ENCODE measurements at places on chromosomes 3 and 15. TPM values are rescaled to one million over a fixed set of nuclear protein-coding genes. Genes with fewer than 3 reads are reported as not detected.

TMEM87A gene
- 43.3 TPM for total RNA-seq

LRRFIP2 gene
- total RNA-seq, result 30.7 TPM

LRRC2 gene
- total RNA-seq, result 2.6 TPM

CDV3 gene
- 167 TPM for total RNA-seq

HHLA2 gene
- not detected for total RNA-seq

MUC13 gene
- not detected for total RNA-seq

ALAS1 gene
- total RNA-seq, result 39.1 TPM

GOLGA8Q gene
- total RNA-seq, result not detected

SUSD5 gene
- 4.5 TPM for total RNA-seq

IQCH gene
- 1.9 TPM for total RNA-seq

DNA sequence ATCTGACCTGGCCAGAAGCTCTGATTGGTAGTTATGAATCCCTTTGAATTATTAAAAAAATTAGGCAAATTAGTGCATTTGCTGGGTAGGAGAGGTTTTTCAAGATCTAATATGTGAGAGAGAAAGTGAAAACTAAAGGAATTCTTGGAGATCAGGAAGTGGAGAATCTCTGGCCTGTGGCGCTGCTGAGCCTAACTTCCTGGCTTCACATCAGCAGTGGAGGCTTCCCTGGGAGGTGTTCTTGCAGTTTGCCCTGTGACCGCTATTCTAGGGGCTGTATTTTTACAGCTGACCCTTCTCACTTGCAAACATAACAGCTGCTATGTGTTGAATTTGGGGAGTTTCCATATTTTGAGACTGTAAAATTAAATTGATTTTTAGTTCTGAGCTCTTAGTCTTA is 166.4 kb downstream of the ATG7 start:
- H3K36me3 ChIP-seq, result no peaks in the 10 kb centered on the region
- no peak for DNase-seq
- no peaks in the 10 kb centered on the region for H3K4me1 ChIP-seq
- H3K4me3 ChIP-seq, result no peak overlapping the region
- H3K27ac ChIP-seq, result no peak overlapping the region
- no peaks in the 10 kb centered on the region for H3K27me3 ChIP-seq

GRCh38 chr3:196684548-196685407 is 27.3 kb downstream of the CEP19 start:
- no peaks in the 10 kb centered on the region for H3K4me1 ChIP-seq
- no peaks in the 10 kb centered on the region for H3K27me3 ChIP-seq
- H3K4me3 ChIP-seq, result no peak overlapping the region
- no peaks in the 10 kb centered on the region for H3K36me3 ChIP-seq
- H3K27ac ChIP-seq, result no peak overlapping the region

GRCh38 chr3:134976948-134977347 is 181.9 kb downstream of the EPHB1 start:
- no peak overlapping the region for H3K4me3 ChIP-seq
- H3K36me3 ChIP-seq, result no peaks in the 10 kb centered on the region
- no peaks in the 10 kb centered on the region for H3K27me3 ChIP-seq
- no peak for DNase-seq

DNA sequence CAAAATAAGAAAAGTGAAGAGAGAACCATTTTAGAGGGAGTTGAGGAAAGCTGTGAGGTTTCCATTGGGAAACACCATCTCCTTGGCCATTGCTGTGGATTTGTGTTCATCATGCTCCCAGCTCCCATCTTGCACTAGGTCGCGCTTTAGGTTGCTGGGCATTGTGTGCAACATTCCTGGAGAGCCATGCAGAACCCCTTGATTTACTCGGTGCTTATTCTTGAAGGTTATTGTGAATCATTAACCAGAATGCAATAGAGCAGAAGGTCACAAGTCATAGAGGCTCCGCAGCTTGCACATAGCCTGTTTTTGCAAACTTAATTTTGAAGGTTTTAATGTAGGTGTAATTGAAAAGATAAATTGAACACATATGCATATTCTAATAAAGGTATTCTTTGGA is 239.2 kb upstream of the IL12A start:
- no peak for DNase-seq
- no peaks in the 10 kb centered on the region for H3K27me3 ChIP-seq
- H3K4me3 ChIP-seq, result no peak overlapping the region
- peaks cover under 1% of the 10 kb centered on the region for H3K36me3 ChIP-seq
- no peaks in the 10 kb centered on the region for H3K4me1 ChIP-seq

DNA sequence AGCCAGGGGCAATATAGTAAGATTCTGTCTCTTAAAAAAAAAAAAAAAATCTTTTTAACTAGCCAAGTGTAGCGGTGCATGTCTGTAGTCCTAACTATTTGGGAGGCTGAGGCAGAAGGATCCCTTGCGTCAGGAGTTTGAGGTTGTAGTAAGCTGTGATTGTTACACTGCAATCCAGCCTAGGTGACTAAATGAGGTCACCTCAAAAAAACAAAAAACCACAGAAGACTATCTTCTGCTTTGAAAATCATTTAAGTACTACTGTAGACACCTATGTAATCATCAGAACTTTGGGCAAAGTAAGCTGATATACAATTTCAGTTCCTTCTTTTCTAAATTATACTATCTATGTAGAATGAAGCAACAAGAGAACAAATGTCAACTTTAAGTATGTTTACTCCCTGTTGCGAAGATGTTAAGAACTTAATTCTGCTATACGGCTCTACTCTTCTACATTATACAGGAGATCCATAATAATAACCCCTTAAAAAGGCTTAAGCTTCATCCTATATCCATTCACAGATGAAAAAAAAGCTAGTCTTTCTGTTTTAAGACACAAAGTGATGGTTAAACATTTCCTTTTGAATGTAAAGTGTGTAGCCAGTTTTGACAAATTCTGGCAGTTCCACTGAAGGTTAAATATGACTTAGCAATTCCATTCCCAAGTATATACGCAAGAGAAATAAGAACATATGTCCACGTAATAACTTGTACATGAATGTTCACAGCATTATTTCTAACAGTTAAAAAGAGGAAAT is 15.2 kb downstream of the DAZL start:
- H3K4me3 ChIP-seq, result no peak overlapping the region
- H3K4me1 ChIP-seq, result no peaks in the 10 kb centered on the region
- H3K27ac ChIP-seq, result no peak overlapping the region
- DNase-seq, result no peak
- peaks cover 24% of the 10 kb centered on the region for H3K36me3 ChIP-seq

GRCh38 chr3:73786321-73786807 is 161.6 kb upstream of the PDZRN3 start:
- H3K4me3 ChIP-seq, result no peak overlapping the region
- H3K27me3 ChIP-seq, result no peaks in the 10 kb centered on the region
- no peaks in the 10 kb centered on the region for H3K4me1 ChIP-seq
- no peak for DNase-seq

DNA sequence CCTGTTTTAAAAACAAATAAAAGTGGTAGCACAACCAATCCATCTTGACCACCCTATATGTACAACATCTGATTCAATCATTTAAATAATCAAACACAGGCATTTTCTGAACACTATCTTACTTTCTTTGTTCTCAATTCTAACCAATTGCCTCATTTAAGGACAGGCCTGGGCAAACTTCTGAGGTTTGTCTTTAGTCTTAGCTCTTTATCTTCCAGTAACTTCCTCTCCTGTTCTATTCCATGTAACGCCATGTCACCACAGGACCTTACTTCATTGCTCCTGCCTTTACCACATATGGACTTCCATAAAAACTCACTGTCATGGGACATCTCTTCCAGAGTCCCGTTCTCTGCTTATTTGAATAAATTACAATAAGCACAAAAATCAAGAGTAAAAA is 14.9 kb downstream of the HDGFL3 start:
- H3K27ac ChIP-seq, result no peak overlapping the region
- no peaks in the 10 kb centered on the region for H3K4me1 ChIP-seq
- no peak for DNase-seq
- H3K4me3 ChIP-seq, result no peak overlapping the region
- H3K27me3 ChIP-seq, result no peaks in the 10 kb centered on the region
- H3K36me3 ChIP-seq, result peaks cover 19% of the 10 kb centered on the region

GRCh38 chr3:129606636-129607390 is at the start of gene PLXND1:
TSS of gene PLXND1 (minus strand) at chr3:129606676. CDS start at chr3:129606639, 37 bp downstream.
- peaks cover 3% of the 10 kb centered on the region for H3K4me1 ChIP-seq
- H3K4me3 ChIP-seq, result peak within 1 kb of the TSS; percentile 81

GRCh38 chr3:60055765-60056164 is 1005.9 kb upstream of the CFAP20DC start:
- DNase-seq, result no peak
- no peak overlapping the region for H3K27ac ChIP-seq
- no peak overlapping the region for H3K4me3 ChIP-seq
- no peaks in the 10 kb centered on the region for H3K36me3 ChIP-seq
- no peaks in the 10 kb centered on the region for H3K27me3 ChIP-seq

- H3K36me3 ChIP-seq, result peaks cover 16% of the 10 kb centered on the region
- DNase-seq, result no peak
- peaks cover 24% of the 10 kb centered on the region for H3K4me1 ChIP-seq
- peak overlapping the region; percentile 66 for H3K4me3 ChIP-seq
- H3K27ac ChIP-seq, result no peak overlapping the region
Observed at GRCh38 chr15:40091861-40092255, 16.8 kb downstream of the BMF start.

DNA sequence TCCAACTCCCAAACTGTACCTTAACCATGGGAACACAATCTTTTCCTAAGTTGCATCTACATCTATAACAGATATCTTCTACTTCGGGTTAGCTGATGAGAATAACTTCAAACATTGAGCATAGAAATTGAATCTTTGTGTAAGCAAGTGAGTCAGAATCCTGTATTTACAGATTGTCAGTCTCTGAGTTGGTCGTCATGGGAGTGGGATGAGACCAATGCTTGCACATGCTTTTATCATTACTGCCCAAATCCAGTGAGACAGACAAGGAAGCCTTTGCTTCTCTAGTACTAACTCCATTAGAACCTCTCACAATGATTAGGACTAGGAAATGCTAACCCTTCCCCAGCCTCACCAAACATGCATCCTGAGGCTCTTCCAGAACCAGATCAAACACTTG is 587.1 kb upstream of the ZNF717 start:
- no peaks in the 10 kb centered on the region for H3K4me1 ChIP-seq
- no peaks in the 10 kb centered on the region for H3K27me3 ChIP-seq
- H3K4me3 ChIP-seq, result no peak overlapping the region
- DNase-seq, result no peak
- H3K27ac ChIP-seq, result no peak overlapping the region
- H3K36me3 ChIP-seq, result no peaks in the 10 kb centered on the region

- H3K4me1 ChIP-seq, result no peaks in the 10 kb centered on the region
- DNase-seq, result no peak
- no peak overlapping the region for H3K4me3 ChIP-seq
- H3K27me3 ChIP-seq, result no peaks in the 10 kb centered on the region
- H3K27ac ChIP-seq, result no peak overlapping the region
Observed at GRCh38 chr3:145088917-145089316, 1072.1 kb downstream of the PLOD2 start.

DNA sequence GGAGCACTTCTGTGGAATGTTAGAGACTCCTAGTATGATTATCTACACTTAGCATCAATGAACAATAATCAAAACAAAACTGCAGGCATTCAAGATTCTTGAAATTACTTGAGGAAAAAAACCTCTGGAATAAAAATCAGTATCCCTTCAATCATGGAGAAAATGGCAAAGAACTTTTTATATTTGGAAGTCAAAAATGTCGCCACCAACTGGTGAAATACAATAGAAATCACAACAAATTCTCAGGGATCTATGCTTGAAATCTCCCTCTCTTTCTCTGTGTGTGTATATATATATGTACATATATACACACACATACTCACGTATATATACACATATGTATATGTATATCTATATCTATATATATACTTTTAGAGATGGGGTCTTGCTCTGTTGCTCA is 378.9 kb upstream of the ALCAM start:
- H3K27me3 ChIP-seq, result no peaks in the 10 kb centered on the region
- no peak for DNase-seq
- no peaks in the 10 kb centered on the region for H3K4me1 ChIP-seq
- H3K36me3 ChIP-seq, result no peaks in the 10 kb centered on the region
- H3K27ac ChIP-seq, result no peak overlapping the region

DNA sequence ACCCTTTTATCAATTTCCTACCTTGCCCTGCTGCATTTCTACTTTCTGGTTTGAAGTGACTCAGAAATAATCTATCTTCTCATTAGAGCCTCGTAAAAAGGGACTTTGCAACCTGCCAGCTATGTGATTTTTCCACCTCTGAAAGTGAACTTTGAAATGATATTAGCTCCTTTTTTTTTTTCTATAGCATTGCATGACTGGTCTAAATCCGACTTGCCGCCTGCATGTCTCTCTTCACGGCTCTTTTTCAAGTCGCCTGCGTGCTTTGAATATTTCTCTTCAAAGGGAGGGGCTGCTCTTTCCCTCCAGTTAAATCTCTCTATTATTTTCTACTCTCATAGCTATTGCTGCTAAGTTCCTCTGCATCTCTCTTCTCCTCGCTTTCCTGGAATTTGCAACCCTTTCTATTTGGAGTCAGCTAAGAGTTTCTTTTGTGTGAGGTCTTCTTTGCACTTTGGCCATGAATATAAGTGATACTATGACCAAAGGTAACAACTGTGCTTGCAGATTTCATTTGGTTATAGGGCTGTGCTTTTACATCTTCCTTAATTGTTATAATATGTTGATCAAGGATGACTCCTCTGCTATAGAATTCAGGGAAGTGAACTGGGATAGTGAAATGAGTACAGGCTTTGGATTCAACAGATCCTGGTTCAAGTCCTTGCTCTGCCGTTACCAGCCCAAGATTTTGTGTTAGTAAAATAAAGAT is 541.1 kb downstream of the AGBL1 start:
- no peak for DNase-seq
- no peaks in the 10 kb centered on the region for H3K36me3 ChIP-seq
- H3K4me3 ChIP-seq, result no peak overlapping the region
- no peaks in the 10 kb centered on the region for H3K4me1 ChIP-seq
- no peak overlapping the region for H3K27ac ChIP-seq

- no peaks in the 10 kb centered on the region for H3K36me3 ChIP-seq
- H3K4me1 ChIP-seq, result no peaks in the 10 kb centered on the region
- H3K27ac ChIP-seq, result no peak overlapping the region
- no peaks in the 10 kb centered on the region for H3K27me3 ChIP-seq
- DNase-seq, result peak; percentile 56
Observed at GRCh38 chr15:99390667-99391066, 139.4 kb downstream of the LRRC28 start.

DNA sequence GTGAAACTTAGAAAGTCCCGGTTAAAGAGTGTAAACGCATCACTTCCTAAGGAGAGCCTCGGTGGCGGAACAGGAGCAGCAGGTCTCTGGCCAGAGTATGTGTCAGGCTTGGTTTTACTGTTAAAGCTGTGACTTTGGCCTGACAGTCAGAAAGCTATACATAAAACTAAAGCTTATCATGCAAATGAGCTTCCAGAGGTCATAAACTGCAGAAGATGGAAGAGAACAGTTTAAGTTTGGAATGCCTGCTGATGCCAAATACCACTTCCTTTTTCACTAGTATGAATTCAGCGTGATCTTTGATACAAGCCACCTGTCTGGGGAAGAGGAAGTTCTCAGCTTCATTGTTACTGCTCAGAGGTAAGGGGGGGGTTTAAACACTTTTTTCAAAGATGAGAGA is 125.1 kb upstream of the CTDSPL start:
- DNase-seq, result no peak
- no peak overlapping the region for H3K4me3 ChIP-seq
- H3K27me3 ChIP-seq, result no peaks in the 10 kb centered on the region
- no peak overlapping the region for H3K27ac ChIP-seq
- no peaks in the 10 kb centered on the region for H3K36me3 ChIP-seq
- H3K4me1 ChIP-seq, result no peaks in the 10 kb centered on the region
